ENCODE measurements at places on chromosomes 7 and 10.
A peak's percentile ranks its signal among the peaks of the same experiment; 100 is the strongest.

DNA sequence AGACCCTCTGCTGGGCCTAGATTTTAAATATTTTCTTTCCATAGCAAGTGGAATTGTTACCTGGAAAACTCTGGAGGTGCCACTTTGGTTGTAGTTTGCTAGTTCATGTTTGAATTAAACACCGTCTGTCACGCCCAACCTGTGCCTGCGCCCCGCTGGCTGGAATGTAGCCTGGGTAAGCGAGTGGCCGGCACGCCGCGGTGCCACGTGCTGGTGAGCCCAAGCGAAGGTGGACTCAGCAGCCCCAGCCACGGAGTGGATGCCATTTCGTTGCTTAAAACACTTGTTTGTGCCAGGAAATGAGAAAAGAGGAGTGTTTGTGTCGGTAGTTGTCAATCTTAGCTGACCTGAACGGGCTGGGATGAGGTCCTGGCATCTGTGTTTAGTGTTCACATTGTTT, 2.7 kb downstream of the GET4 start:
- DNase-seq: no peak

DNA sequence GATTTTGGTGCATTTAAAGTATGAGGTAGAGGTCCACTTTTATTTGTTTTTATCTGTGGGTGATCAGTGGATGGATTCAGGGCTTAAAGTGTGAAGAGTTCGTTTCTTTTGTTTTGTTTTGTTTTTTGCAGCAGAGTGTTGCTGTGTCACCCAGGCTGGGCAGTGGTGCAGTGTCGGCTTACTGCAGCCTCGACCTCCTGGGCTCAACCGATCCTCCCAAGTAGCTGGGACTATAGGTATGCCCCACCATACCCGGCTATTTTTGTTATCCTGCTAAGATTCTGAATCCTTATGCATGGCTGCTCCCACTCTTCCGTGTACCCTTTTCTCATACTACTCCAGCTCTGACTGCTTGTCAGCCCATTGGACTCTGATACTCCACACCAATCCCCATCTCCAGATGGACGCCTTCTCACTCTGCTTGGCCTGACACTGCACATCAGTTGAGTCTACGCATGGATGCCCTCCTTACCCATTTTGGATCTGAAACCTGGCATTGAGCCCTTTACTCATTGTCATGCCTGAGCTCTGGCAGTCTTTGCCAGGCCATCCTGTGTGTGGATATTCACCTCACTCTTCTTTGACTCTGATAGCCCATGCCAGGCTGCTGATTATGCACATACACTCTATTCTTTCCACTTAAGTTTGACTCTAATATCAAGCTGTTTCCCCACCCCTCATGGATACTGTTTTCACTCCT, 119.5 kb downstream of the CCSER2 start:
- no peak for DNase-seq

DNA sequence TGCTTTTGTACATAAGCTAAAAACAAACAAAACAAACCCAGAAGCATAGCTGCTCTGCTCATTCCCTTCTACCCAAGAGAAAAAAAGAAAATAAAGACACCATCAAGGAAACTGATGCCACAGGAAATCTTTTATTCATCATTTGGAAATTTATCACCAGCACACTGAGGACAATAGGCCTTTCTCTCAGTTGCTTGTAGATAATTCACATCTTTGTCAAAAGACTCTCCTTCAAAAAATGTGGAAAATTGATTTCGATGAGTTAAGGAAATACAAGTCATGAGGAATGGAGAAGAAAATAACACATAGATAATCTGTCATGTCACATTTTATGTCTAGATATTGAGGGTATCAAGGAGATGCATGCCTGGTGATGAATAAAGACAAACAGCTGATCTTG, 53.5 kb downstream of the ZNF37A start:
- DNase-seq: no peak

DNA sequence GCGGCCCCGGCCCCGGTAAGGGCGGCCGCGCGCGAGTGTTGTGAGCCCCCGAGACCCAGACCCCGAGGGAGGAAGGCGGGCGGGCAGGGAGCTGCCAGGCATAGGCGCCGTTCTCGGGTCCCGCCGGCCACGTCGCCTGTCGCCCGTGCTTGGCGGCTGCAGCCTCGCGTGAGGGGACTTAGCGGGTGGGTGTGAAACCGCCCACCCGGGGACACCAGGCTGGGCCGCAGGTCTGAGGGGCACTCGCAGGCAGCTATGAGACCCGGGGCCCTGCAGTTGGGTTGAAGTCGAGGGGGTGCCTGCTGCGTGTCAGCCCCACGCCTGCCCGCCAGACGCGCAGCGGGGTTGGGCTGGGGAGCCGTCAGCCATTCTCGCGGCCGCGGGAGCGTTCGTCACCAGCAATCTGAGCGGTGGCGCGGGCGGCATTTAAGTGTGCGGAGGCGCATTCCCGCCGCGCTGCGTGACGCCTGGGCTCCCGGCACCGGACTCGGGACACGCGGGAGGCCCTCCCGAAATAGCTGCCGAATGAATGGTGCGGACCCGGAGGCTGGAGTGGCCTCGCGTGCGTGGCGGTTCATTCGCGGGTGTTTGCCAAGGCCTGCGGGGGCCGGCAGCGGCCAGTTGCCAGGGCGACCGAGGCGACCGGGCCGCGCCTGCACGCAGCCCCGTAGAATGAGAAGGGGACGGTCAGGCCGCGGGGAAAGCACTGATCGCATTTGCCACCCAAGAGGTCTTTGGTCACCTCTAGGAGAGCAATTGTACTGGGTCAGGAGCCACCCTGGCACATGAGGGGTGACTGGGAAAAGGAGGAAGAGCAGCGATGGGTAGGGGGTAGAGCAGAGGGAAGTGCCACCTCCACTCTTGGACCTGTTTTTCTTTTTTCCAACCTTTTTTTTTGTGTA, 750 bp downstream of the ZNF398 start:
- DNase-seq: peak; percentile 66

DNA sequence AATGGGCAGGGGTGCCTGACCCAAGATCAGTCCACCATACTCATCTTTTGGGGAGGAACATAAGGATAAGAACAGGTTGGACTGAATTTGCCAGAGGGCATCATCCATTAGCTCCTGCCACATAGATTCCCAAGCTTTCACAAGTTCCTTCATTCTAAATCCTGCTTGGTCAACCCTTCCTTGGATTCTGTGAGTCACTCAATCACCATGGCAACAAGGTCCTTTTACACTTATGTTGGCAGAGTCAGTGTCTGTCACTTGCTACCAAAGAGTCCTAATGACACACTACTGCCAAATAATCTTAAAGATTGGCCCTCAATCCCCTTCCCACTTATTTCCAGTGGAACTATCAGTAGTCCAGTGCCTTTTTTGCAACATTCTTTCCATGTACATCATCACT, 5.0 kb upstream of the LGI1 start:
- no peak for DNase-seq

GRCh38 chr10:124175701-124176348, 82.4 kb upstream of the CHST15 start:
- peak; percentile 17 for DNase-seq

DNA sequence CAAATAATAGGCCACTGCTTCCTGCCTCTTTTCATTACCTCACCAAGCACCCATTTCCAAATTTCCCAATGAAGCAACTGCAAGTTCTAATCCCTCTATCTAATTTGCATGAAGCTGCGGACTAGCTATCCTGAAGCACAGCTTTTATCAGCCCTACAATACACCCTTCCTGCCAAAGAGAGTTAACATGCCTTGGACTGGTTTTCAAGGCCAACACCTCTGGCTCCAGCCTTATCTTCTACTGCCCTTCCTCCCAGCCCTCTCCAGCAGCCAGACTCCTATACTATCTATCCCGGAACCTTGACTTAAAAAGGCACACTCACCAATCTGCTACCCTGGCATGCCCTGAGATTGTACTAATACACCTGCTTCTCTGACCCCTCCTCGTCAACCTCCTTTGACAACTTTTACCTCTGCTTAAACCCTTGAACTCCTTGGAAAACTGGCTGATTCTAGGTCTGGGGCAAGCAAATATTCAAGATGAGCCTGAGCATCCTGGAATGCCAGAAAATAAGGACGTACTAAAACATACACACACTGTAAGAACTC, 73.4 kb downstream of the SGMS1 start:
- DNase-seq: no peak

- DNase-seq: no peak
Observed at GRCh38 chr10:19707376-19707775, 108.9 kb upstream of the PLXDC2 start.

DNA sequence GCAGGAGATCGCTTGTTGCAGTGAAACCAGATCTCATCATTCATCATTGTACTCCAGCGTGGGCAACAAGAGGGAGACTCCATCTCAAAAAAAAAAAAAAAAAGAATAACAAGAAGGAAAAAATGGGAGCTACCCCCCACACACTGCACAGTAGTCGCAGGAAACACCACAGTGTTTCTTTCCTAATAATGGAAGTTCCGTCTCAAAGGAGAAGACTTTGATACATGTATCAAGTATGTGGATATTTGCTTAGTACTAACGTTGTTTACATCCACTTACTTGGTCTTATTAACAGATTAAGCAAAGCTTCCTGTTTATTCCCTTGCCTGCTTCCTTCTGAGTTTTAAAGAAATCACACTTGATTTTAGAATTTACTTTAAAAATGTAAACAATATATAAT, 22.2 kb downstream of the YAE1 start:
- DNase-seq: no peak

DNA sequence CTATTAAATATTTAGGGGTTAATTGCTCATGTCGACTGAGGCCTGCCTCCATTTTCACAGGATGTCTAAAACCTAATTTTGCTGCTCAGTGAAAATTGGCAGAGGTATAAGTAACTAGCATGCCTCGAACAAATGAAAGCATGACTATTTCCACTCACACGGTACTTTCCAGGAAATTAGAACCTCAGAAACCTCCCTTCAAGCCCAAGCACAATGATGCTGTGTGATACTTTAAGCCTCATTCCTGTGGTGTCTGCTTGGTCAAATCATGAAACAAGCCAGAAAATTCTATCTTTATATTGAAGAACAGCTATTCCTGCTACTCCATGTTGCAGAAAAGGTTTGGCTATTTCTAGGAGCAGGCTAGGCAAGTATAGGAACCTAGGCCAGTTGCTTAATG, 203.0 kb downstream of the SORCS3 start:
- no peak for DNase-seq

- no peak for DNase-seq
Observed at GRCh38 chr7:92292981-92293380, 47.2 kb downstream of the ANKIB1 start.

- DNase-seq: no peak
Observed at GRCh38 chr7:44769376-44769775, 20.7 kb downstream of the ZMIZ2 start.

- DNase-seq: no peak
Observed at GRCh38 chr10:125788156-125789034, 12.8 kb upstream of the MMP21 start.

GRCh38 chr10:123537188-123537961, 128.8 kb upstream of the GPR26 start:
- DNase-seq: no peak

DNA sequence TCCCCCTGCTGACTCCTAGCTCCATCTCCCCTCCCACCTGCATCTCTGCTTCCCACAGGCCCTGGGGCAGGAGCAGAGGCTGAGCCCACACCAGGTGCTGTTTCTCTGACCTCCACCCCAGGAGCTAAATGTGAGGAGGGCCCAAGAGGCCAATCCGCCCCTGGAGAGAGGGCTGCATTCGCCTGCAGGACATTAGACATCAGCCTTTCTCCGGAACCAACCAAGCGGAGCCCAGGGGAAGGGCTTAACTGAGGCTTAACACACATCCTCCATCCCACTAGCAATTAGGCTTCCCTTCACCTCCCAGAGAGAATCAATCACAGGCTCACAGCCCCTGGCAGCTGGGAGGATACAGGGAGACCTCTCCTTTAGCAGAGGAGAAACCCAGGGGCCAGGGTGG, 50.5 kb downstream of the SH3PXD2A start:
- DNase-seq: no peak

DNA sequence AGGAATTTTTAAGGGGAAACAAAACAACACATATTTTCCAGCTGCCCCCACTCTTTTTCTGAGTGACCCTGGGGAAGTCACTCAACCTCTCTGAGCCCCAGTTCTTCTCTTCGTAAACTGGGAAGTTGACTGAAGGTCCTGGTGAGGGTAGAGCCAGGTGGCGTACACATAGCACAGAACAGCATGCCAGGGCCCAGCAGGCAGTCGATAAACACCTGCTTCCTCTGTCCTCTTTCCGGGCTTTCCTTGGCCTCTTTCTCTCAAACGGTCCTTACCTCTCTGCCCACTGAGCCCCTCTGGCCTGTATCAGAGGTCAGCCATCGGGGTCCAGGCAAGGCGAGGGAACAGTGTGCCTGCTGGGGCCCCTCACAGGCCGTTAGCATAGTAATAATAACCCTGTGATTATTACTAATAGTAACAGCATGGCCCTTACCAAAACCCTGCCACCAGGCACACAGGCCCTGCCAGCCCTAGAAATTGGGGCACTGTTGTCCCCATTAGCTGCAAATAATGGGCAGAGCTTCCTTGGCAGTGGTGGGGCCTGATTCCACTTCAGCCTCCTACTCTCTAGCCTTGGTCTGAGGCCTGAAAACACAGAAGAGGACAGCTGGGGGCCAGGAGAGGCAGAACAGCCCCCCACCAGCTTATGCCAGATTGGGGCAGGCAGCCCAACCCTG, 37.3 kb upstream of the SLC29A3 start:
- no peak for DNase-seq

DNA sequence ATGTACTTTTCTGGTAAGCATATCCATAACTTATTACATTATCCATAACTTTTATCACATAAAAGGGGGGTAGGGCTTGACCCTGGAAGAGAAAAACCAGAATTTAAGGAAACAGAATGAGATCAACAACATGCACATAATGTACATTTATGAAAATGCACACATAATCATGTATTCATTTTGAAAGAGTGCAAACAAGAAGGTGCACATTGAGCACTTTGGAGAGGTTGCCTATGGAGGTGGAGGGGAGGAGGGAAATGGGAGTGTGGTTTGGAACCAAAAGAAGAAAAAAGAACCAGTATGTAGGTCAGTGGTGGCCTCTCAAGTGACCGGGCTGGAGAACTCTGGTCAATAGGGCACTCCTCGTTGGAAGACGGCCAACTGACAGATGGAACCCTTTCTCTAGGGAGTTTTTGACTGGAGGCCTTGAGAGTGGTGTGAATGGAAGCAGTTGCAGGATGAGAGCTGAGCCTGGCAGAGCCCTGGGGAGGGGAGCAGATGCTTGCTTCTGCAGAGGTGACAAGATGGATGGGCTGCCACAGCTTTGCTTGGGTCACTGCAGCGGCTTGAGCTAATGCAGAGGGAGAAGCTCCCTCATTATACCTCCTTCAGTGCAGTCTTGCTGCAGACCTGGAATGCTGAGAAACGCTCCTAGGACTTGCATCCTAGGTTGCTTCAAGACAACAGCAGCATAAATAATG, 192.7 kb downstream of the SEC23IP start:
- no peak for DNase-seq

DNA sequence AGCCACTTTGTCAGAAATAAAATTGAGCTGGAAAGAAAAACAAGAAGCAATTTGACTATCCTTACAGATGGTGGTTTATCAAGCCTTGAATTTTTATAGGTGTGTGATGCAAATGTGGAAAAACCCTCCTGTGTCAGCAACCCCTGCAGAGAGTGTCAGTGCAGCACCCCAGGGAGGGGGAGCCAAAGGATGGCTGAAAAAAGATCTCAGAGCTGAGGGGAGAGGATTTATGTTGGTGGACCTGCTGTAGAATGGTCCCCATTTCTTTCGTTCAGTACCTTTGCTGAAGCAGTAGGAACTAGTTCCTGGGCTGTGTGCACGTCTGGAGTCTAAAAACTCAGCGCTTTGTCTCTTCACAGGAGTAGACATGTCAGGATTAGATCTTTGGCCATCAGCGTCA, 239.0 kb downstream of the PHTF2 start:
- no peak for DNase-seq

Measured in activated CD4-positive, alpha-beta T cell treated with anti-CD3 and anti-CD28 coated beads, Interleukin-2, amount 10 ng/mL, durations not matched to agents 7 days and 5 days (primary cell).